Activated CD8-positive, alpha-beta memory T cell treated with anti-CD3 and anti-CD28 coated beads for 1 hour (primary cell): ENCODE measurements at places on chromosomes 3 and 15.
A peak's percentile ranks its signal among the peaks of the same experiment; 100 is the strongest.

DNA sequence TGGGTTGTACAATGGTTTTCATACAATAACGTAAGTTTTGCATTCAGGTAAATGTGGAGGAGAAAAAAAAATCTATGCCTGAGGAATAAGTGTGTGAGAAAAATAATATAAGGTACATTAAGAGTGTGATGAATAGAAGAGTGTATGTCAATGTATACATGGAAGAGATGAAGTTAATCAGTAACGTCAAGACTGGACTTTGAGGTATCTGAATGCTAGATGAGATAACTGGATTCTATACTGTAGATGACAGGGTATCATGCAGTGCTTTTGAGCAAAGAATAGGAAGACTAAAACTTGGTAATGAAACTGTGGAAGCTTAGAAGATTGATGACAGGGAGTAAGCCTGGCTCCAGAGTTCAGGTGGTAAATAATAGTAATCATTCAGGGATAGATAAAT, 666.7 kb upstream of the SGO1 start:
- no peak for DNase-seq

DNA sequence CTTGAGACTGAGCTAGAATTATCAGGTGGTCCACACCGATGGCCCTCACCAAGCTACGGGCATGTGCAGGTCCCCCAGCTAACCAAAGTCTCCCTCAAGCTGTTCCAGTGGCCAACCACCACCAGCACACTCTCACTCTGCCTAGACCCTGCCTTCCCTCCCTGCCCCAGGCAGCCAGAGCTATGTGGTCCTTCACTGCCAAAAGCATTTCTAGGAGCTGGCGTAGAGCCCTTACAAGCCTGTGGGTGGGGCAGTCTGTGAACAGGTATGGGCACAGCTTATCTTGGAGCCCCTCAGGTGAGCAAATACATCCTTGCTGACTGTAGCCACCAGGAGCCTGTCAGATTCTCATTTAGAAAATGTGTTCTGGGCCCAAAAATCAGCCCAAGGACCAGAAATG, 159.8 kb upstream of the PPP2R3A start:
- no peak for DNase-seq

DNA sequence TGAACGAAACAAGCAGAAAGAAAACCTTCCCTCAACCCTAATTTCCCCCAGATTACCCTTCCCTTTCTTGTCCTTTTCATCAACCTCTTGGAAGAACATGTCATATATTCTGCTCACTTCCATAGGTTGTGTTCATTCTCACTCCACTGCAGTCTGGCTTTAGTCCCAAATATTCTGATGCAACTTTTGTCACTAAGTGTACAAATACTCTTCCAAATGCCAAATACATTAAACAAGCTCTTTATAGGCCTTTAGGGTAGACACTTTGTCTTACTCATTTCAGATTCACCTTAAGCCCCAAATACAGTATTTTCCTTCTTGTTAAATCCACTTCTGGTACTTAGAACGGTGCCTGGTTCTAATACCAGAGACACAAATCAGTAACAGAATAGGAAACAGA, 406.5 kb upstream of the CDIN1 start:
- no peak for DNase-seq

DNA sequence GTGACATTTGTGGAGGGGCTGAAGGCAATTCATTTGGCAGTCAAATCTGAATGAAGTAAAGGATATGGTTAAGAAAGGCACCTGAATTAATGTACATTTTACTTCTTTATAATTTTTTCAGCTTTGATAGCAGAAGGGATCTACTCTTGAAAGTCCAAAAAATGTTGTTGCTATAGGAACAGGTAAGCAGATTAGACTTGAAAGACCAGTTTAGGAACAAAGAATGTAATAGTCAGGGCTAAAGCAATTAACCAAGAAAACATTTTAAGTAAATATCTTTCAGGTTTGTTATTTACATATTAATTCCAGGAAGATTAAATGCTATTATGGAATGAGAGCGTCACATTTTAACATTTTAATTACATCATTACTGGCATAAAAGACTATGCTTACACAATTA, 1.1 kb downstream of the ATP13A4 start:
- no peak for DNase-seq

GRCh38 chr3:13480340-13481318, 523 bp downstream of the HDAC11 start:
- DNase-seq, result peak; percentile 16

DNA sequence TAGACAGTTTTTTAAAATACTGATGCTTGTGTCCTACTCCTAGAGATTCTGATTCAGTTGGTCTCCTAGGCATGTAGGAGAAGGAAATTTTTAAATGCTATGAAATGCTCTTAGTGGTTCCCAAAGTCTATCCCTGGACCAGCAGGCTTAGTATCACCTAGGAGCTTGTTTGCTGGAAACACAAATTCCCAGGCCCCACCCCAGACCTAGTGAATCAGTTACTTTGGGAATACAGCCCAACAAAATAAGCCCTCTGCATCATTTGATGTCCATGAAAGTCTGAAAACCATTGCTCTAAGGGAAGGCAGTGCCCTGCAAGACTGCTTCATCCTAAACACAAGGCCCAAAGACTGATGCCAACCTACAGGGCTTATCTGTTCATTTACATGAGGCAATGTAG, 36.3 kb downstream of the CCNL1 start:
- no peak for DNase-seq

DNA sequence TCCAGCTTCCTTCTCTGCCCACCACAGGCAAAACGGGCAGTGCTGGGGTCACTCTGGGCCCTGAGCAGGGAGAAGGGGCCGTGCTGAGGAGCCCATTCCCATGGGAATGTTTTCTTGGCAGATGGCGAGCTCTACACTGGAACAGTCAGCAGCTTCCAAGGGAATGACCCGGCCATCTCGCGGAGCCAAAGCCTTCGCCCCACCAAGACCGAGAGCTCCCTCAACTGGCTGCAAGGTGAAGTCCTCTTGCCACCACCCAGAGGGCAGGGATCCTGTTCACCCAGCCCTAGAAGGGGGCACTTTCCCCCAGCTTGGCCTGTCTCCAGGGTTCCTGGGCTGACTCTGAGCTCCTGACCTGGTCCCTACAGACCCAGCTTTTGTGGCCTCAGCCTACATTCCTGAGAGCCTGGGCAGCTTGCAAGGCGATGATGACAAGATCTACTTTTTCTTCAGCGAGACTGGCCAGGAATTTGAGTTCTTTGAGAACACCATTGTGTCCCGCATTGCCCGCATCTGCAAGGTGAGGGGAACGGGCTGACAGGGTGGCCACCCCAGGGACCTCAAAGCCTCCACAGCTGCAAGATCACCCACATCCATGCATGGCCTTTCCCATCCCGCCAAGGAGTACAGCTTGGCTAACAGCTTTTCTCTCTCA, 12.4 kb downstream of the CIB1 start:
- no peak for DNase-seq
